ENCODE measurements at places on chromosomes 4 and X.

GRCh38 chr4:39970671-39971640, 6.8 kb downstream of the PDS5A start:
- H3K4me1 ChIP-seq = peaks cover 29% of the 10 kb centered on the region
- peaks cover 28% of the 10 kb centered on the region for H3K36me3 ChIP-seq
- no peaks in the 10 kb centered on the region for H3K27me3 ChIP-seq
- DNase-seq = peak; percentile 31
- no peak overlapping the region for H3K27ac ChIP-seq

- no peak overlapping the region for H3K4me3 ChIP-seq
- no peak overlapping the region for H3K27ac ChIP-seq
These were observed 58.6 kb upstream of the ETNPPL start for GRCh38 chr4:108821351-108821930.

- no peak overlapping the region for H3K27ac ChIP-seq
- no peak overlapping the region for H3K4me3 ChIP-seq
- peaks cover 6% of the 10 kb centered on the region for H3K36me3 ChIP-seq
- DNase-seq = no peak
- no peaks in the 10 kb centered on the region for H3K27me3 ChIP-seq
These were observed 10.4 kb downstream of the AFF1 start for GRCh38 chr4:86944964-86945781.

DNA sequence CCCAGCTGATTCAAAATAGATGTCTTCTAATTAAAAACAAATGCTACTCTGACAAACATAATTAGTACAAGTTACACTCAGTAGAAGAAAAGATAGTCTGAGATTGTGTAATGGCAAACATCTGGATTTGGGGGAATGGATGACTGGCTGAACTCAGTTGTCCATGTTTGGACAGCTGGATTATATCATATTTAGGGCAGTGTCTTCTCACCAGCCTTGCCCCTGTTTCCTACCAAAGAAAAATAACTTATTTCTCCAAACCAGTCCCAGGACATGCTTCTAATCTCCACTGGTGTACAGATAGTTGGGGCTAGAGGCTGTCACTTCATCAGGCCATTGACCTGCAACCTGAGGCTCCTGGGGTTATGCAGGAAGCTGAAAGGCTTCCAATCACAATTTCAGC, 237.3 kb downstream of the USP46 start:
- no peak overlapping the region for H3K4me3 ChIP-seq
- DNase-seq = no peak
- no peaks in the 10 kb centered on the region for H3K36me3 ChIP-seq
- no peaks in the 10 kb centered on the region for H3K4me1 ChIP-seq

DNA sequence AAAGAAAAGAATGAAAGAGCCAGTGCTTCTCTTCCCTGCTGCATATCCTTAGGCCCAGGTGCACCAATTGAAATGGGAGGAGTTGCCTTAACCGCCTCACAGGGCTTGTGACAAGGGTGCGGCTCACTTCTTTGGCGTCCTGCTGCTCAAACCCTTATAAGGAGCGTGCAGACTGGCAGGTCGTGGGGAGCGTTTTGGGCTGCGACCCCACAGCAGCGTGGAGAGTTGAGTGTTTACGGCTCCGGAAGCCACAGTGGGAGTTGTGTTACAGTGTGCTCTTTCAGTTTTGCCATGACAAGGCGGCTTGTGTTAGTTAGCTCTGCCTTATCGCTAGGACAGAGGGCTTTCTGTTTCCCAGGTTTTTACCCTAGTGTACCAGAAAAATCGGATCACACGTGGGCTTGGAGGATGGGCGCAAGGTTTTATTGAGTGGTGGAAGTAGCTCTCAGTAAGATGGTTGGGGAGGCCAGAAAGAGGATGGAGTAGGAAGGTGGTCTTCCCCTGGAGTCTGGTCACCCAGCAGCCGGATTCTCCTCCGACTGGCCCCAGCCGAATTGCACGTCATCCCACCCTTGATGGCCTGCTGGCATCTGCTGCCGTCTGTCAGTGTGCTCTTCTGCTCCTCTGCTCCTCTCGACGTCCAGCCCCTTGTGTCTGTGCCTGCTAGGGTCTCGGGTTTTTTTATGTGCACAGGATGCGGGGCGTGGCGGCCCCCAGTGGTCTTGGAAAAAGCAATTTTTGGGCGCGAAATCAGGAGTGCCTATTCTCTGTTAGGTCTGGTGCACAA, 718.9 kb downstream of the ARAP2 start:
- no peaks in the 10 kb centered on the region for H3K4me1 ChIP-seq
- no peak overlapping the region for H3K4me3 ChIP-seq

All from suprapubic skin (tissue), 4 donors.